ENCODE measurements at places on chromosomes 1 and 21.

DNA sequence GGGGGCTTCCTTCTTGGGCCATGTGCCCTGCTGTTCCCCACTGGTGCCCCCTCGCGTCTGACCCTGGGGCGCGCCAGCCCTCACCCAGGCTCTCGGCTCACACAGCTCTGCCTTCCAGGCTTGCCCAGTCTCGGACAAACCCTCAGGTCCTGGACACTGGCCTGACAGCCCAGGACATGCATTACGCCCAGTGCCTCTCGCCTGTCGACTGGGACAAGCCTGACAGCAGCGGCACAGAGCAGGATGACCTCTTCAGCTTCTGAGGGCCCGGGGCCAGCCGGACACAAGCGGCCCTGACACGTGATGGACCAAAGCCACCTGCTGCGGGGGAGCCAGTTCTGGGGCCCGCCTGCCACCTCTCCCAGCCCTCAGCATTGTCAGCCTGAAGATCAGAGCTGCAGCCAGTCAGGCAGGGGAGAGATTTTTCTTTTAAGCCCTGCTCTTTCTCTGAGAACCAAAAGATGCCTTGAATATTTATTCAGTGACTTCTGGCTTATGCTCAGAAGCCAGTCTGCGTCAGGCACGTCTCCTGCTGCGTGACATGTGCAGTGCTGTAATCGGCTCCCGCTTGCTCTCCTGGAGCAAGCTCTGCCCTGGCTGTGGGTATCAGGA, 23.4 kb downstream of the LDLRAP1 start:
- DNase-seq: no peak

- DNase-seq: no peak
Measured at GRCh38 chr1:209038316-209038715, 545.2 kb upstream of the CAMK1G start.

DNA sequence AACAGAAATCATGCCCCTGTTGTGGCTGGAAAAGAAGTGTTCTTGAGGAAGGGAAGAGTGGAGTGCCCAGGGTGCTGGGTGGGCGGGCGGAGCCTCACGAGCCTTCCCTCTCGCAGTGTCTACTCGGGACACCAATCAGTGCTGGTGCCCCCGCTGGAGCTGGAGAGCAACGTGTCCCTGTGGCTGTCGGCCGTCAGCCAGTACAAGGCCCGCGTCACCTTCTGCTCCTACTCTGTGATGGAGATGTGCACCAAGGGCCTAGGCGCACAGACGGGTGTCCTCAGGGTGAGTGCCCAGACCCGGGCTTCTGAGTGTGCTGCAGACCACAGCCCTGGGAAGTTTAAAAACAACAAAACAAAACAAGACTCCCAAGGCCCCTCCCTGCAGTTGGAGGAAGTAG, 47.4 kb downstream of the S100B start:
- no peak for DNase-seq

GRCh38 chr1:47228644-47229030, 3.4 kb downstream of the TAL1 start:
- DNase-seq: no peak

- DNase-seq: no peak
Measured at GRCh38 chr1:212346601-212347000, 61.4 kb downstream of the PPP2R5A start.

DNA sequence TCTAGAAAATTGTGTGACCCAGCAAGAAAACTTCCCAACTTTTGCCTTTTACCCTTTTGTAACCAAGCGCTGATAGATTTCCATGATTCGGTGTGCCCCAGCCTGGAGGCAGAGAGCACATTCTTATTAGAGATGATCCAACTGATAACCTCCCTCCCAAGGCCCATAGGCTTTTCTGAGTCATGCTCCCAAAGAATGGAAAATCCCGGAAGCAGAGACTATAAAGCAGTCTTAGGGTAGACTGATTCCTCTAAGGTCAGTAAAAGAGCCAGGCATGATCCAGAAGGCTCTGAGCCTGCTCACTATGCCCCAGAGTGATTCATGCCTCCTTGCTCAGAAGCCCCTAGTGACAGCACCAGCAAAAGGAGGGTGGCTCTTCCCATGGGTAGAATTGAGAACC, 4.3 kb downstream of the CAMK1G start:
- DNase-seq: no peak

GRCh38 chr1:201350884-201351283, 26.6 kb downstream of the TNNT2 start:
- no peak for DNase-seq

GRCh38 chr1:70462611-70463010, 51.5 kb downstream of the CTH start:
- DNase-seq: no peak

GRCh38 chr1:888297-888696, 35.4 kb upstream of the SAMD11 start:
- DNase-seq: no peak

- DNase-seq: no peak
Measured at GRCh38 chr1:58082596-58082995, 463.9 kb downstream of the OMA1 start.

- DNase-seq: no peak
Measured at GRCh38 chr1:172602706-172603105, 56.2 kb upstream of the FASLG start.

- DNase-seq: no peak
Measured at GRCh38 chr1:25544819-25545218, 1.4 kb downstream of the LDLRAP1 start.

DNA sequence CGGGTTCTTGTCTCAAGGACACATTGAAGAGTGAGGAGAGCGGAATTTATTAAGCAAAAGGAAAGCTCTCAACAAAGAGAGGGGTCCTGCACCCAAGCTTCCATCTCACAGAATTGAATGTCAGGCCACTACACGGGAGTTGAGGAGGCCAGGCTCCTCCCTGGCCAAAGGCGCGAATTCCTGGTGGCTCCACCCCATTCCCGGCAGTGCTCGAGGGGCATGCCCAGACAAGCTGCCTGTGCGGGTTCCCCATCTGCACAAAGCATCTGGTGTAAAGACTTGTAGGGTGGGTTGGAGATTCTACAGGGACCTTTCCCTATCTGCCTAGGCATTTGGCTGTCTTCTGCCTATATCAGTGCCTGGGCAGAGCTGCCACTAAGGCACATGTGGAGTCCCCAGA, 648.5 kb upstream of the PKN2 start:
- DNase-seq: no peak

GRCh38 chr1:184223216-184223615, 163.6 kb upstream of the C1orf21 start:
- no peak for DNase-seq

GRCh38 chr1:201511396-201511940, 4.5 kb upstream of the CSRP1 start:
- DNase-seq: no peak
